Bladder microvascular endothelial cell (primary cell): ENCODE measurements at places on chromosomes 13 and 19. TPM values are rescaled to one million over a fixed set of nuclear protein-coding genes. Genes with fewer than 3 reads are reported as not detected.

Gene PDX1
- total RNA-seq = not detected in 2 replicates

Gene TMEM272
- not detected in 2 replicates for total RNA-seq

Gene CABP5
- total RNA-seq = not detected in 2 replicates

Gene CPAMD8
- total RNA-seq = 1.5 and 2.7 TPM in 2 replicates

Gene TEX101
- not detected in 2 replicates for total RNA-seq

Gene FPR3
- total RNA-seq = not detected in 2 replicates

Gene FFAR2
- not detected in 2 replicates for total RNA-seq

Gene TTC9B
- total RNA-seq = not detected in 2 replicates

Gene NLRP4
- total RNA-seq = not detected in 2 replicates

Gene AMER2
- total RNA-seq = not detected in 2 replicates

Gene VSTM2B
- not detected in 2 replicates for total RNA-seq
